CD4-positive, alpha-beta memory T cell (primary cell): ENCODE measurements at places on chromosomes 12 and 14.

- H3K27ac ChIP-seq = no peak overlapping the region
- no peaks in the 10 kb centered on the region for H3K4me1 ChIP-seq
Measured at GRCh38 chr12:108911915-108912314, 32.0 kb downstream of the DAO start.

DNA sequence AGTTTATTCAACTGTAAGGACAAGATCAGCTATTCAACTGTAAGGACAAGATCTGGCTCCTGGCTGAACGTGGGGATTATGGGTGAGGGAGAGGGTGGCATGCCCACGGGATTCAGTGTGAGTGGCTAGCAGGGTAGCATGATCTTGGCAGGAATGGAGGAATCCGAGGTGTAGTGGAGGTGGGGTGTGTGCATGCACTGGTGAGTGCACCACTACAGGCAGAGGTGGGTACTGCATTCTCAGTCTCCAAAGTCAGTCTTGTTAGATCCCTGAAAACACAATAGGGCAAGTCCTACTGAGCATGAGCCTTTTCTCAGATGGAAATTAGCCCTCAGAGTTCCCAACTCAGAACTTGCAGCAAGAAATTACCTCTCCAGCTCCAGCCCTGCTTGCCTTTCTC is 32.2 kb upstream of the DCD start:
- peaks cover 8% of the 10 kb centered on the region for H3K27me3 ChIP-seq
- H3K4me3 ChIP-seq = no peak overlapping the region
- DNase-seq = no peak
- H3K4me1 ChIP-seq = no peaks in the 10 kb centered on the region
- no peak overlapping the region for H3K27ac ChIP-seq

DNA sequence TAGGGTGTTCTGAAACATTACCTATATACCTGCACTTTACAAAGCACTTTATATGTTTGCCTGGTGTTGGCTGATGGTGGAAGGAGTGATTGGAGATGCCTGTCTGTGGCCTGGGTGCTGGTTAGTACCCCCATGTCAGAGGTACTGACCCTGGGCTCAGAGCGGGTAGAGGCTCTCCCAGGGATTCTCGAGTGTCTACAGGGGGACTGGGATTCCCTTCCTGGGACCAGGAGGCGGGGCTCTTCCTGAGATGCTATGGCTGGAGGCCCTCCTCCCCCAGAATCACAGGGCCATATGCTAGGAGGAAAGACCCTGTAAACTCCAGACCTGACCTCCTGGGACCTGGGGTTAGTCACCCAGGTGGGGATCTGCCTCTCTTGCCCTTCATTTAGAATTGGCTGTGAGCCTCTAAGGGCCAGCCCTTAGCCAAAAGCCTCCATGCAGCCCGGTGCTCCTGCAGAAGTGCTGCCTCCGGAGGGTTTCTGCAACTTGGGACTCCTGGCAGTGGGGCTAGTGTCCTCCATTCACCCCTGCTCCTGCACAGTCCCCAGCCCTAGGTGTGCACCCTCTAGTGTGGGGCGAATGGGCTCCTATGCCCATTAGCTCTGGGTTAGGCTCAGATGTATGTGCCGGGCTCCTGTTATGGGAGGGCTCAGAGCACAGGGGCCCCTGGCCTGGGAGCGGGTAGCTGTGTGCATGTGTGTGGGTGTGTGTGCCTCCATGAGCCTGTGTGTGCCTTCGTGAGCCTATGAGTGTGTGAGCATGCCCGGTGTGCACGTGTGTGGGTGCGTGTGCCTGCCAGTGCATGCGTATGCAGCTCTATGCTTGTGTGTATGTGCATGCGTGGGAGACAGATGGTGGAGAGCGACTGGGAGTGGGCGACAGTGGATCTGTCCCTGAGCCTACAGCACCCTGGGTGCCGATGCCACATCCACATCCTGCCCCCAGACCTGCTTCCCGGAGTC is 36.6 kb downstream of the RTL1 start:
- H3K27me3 ChIP-seq = no peaks in the 10 kb centered on the region
- no peak overlapping the region for H3K27ac ChIP-seq
- no peaks in the 10 kb centered on the region for H3K36me3 ChIP-seq
- DNase-seq = no peak
- H3K4me3 ChIP-seq = no peak overlapping the region

GRCh38 chr14:54331516-54331915 is 65.3 kb upstream of the CDKN3 start:
- no peaks in the 10 kb centered on the region for H3K36me3 ChIP-seq
- H3K27ac ChIP-seq = no peak overlapping the region

DNA sequence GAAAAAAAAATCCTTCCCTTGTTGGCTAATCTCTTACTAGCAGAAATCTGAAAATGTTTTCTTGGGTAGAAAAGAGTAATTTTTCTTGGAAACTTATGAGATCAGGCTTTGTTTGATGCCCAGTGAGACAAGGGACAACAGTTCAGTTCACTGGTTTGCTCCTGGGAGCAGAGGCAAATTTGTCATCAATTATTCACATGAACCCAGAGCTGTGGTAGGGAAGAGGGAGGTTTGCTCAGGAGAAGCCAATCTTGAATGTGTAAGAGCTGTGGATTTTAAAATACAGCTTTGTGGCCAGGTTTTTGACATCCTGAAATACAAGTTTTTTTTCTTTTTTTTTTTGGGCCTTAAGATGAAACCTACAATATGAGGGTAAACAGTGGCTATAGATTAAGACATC is 426.6 kb downstream of the ATP23 start:
- DNase-seq = no peak
- H3K4me3 ChIP-seq = no peak overlapping the region

- H3K4me3 ChIP-seq = no peak overlapping the region
- no peak for DNase-seq
- no peaks in the 10 kb centered on the region for H3K27me3 ChIP-seq
- H3K36me3 ChIP-seq = no peaks in the 10 kb centered on the region
Measured at GRCh38 chr12:67669217-67669933, 20.8 kb downstream of the DYRK2 start.

GRCh38 chr12:110846615-110847566 is at the start of gene CCDC63:
Gene CCDC63 (plus strand): TSS chr12:110846987. CDS start chr12:110852955, 5,968 bp downstream.
- H3K27me3 ChIP-seq = peaks cover 12% of the 10 kb centered on the region
- no peak within 1 kb of the TSS for H3K4me3 ChIP-seq
- H3K36me3 ChIP-seq = no peaks in the 10 kb centered on the region
- no peak within 1 kb of the TSS for H3K27ac ChIP-seq
- peaks cover 4% of the 10 kb centered on the region for H3K4me1 ChIP-seq

DNA sequence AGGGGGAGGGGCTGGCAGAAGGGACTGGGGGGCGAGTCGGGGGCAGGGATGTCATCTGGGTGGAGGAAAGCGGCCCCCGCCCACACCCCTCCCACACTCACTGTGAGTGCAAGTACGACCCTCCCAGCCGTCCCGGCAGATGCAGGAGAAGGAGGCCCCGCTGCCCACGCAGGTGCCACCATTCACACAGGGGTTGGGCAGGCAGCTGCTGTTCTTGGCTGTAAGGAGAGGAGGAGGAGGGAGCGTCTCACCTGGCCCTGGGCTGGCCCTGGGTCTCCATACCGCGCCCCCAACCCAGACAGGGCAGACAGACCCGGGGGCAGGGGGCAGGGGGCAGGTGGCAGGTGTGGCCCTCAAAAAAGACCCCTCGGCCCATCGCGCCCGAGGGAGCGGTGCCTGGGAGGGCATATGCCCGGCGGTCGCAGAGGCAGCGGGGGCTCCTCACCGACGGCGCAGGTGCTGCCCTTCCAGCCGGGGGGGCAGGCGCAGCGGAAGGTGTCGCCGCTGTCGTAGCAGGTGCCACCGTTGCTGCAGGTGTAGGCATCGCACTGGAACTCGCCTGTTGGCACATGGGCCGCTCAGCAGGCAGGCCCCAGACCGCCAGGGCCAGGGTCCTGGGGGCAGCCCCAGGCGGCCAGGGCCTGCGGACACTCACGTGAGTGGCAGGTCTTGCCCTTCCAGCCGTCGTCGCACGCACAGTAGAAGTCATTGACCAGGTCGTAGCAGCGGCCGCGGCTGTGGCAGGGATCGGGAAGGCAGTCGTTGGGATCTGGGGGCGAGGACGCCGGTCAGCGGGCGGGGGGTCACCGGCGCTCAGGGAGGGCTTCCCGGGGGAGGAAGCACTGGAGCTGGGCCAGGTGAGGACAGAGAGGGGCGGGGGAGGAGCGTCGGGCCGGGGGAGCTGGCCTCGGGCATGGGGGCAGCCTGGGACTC is 20.6 kb downstream of the JAG2 start:
- H3K27me3 ChIP-seq = no peaks in the 10 kb centered on the region
- no peaks in the 10 kb centered on the region for H3K36me3 ChIP-seq
- H3K4me1 ChIP-seq = no peaks in the 10 kb centered on the region

DNA sequence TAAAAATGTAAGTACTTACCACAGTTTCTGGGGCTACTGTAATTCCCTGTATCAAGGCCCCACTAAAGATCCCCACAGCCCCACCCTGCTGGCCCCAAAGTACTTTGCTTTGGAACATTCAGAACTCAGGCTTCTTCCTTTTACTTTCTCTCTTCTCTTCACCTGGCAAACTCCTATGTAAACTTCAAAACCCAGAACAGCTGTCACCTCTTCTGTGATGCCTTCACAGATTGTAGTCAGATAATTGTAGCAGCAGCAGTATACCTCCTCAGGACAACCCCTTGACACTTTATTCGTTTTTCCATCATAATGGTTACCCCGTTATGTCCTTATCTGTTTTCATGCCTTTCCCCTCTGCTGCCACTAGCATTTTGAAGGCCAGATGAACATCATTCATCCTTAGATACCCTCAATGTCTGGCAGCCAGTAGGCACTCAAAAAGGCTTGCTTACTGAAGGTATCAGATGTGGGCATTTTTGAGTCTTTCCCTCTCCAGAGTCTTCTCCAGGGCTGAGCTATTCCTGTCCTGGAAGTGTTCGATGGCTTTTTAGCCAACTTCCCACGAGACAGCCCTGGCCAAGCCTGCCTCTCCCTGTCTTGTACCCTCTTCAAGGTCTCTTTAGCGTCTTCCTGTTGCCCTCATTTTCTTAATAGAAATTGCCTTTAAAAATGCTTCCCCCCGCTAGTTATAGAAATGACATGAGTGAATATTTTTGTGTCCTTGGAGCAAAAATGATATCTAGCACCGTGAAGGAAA is 7.4 kb downstream of the PLBD2 start:
- H3K4me1 ChIP-seq = no peaks in the 10 kb centered on the region
- no peaks in the 10 kb centered on the region for H3K27me3 ChIP-seq
- no peak for DNase-seq

- no peaks in the 10 kb centered on the region for H3K4me1 ChIP-seq
- no peak overlapping the region for H3K27ac ChIP-seq
- H3K4me3 ChIP-seq = no peak overlapping the region
- DNase-seq = no peak
- no peaks in the 10 kb centered on the region for H3K36me3 ChIP-seq
- no peaks in the 10 kb centered on the region for H3K27me3 ChIP-seq
Measured at GRCh38 chr14:63134801-63135200, 69.4 kb upstream of the RHOJ start.

- no peaks in the 10 kb centered on the region for H3K36me3 ChIP-seq
- H3K27ac ChIP-seq = no peak overlapping the region
- H3K4me1 ChIP-seq = no peaks in the 10 kb centered on the region
- H3K4me3 ChIP-seq = no peak overlapping the region
- no peak for DNase-seq
- no peaks in the 10 kb centered on the region for H3K27me3 ChIP-seq
Measured at GRCh38 chr12:61610143-61610542, 650.1 kb upstream of the USP15 start.
